ENCODE measurements at places on chromosomes 5 and 9.

DNA sequence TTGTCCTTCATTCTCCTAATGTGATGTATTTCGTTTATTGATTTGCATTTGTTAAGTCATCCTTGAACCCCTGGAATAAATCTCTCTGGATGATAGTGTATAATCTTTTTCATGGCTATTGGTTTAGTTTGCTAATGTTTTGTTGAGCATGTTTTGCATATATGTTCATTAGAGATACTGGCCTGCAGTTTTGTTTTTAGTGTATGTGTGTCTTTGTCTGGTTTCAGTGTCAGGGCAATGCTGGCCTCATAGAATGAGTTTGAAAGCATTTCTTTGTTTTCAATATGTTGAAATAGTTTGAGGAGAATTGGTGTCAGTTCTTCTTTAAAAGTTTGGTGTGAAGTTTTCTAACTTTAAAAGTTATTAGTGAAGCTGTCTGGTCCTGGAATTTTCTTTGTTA lies 149.6 kb upstream of the ATP10B start:
- DNase-seq, result no peak

DNA sequence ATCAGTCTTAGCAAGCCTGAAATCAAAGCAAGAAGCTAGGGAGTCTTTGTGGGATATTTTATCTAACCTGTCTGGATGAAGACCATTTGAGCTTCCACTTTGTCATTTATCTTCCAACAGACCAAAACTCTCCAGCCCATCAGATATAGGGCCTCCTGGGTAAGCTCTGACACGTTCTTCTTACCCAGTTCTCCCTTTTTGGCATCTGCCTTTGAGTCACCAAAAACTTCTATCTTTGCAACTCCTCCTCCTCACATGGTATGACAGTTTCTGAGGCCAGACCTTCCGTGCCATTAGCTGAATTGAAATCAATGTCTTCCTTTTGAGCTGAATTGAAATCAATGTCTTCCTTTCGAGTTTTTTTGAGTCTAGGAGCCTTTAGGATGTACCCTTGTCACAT lies 156.6 kb upstream of the SPRY4 start:
- DNase-seq, result no peak

DNA sequence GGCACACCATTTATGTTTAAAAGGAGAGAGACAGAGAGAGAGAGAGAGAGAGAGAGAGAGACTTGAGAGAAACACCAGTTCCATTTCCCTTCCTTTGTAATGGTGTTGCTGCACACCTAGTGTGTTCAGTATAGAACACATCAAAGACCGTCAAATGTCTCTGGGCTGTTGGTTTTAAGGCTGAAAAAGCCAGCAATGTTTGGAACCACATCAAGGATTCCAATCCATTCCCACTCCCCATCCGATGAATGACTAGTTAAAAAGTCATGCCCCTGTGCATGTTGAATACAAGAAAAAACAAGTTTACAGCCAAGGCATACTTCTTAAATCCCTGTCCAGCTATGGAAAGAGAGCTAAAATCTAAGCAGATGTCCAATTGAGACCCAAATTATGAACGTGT lies 83.0 kb upstream of the IFNE start:
- no peak for DNase-seq

DNA sequence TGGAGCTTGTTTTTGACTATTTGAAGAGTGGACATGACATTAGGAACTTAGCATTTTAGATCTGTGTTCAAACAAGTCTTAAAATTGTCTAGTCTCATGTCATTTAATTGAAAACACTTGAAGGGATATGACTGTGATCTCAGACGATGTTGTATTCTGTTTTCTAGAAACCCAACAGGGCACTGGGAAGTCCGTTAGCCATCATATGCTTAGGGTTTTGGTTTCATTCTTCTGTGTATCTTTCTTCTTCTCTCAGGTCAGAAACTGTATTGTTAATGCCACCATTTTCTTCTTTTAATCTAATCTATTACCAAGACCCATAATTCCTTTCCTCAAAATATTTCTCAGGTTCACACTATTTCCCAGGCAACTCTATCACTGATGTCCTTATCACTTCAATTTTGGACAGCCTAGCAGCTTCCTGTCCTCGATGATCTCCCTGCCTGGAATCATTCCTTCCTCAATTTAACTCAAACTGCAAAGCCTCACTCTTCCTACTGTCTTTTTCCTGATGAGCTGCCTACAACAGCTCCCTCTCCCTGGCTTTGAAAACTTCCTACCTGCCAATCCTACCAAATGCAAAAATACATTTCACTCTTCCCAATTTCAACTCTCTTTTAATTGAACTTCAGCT lies 77.7 kb downstream of the MEF2C start:
- no peak for DNase-seq

GRCh38 chr5:128192368-128192767 lies 108.8 kb downstream of the SLC12A2 start:
- DNase-seq, result no peak

DNA sequence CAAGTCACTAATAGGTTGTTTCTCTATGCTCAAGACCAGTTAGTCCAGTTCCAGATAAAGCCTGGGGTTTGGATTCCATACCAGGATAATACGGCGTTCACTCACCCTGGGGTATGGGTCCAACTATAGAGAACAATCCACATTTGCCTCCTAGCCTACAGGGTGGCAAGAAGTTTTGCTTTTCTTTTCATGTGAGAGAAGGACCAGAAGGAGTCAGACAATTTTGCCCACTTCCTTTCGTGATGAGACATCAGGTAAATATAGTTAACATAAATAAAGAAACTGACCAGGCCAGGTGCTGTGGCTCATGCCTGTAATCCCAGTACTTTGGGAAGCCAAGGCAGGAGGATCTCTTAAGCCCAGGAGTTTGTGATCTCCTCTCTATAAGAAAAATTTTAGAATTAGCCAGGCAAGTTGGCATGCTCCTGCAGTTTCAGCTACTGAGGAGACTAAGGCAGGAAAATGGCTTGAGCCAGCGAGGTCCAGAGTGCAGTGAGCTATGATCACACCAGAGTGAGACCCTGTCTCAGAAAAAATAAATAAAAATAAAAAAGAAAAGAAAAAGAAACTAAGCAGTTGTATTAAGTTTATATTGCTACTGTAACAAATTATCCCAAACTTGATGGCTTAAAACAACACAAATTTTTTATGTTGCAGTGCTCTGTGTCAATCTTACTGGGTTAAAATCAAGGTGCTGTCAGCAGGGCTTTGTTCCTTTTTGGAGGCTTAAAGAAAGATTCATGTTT lies 7.5 kb upstream of the REEP5 start:
- DNase-seq, result no peak

DNA sequence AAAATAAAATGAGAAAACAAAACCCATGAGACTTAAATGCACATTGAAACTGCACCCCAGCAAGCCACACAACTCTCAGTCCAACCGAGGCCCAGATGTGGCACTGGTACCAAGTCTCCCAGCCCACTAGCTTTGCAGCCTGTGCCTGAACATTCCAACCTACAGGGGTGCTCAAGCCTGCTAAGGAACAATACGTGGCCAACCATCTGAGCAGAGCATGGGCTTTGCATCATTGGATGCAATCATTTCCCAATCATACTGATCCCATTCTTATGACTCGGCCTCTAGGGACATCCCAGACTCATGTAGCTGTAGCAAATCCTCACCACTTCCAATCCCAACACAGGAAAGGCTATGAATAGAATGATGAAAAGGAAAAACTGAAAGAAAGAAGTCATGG lies 297.2 kb downstream of the SPOCK1 start:
- DNase-seq, result no peak

- no peak for DNase-seq
Observed at GRCh38 chr5:72883850-72884249, 67.4 kb downstream of the TNPO1 start.

All from T-helper 2 cell (primary cell).